Stimulated activated CD4-positive, alpha-beta T cell treated with anti-CD3 and anti-CD28 coated beads, Interleukin-15, amount 100 ng/mL, for 1 hour (primary cell): ENCODE measurements at places on chromosomes 1 and 21.

- no peak for DNase-seq
Measured at GRCh38 chr1:241606544-241606943, 33.6 kb downstream of the CHML start.

DNA sequence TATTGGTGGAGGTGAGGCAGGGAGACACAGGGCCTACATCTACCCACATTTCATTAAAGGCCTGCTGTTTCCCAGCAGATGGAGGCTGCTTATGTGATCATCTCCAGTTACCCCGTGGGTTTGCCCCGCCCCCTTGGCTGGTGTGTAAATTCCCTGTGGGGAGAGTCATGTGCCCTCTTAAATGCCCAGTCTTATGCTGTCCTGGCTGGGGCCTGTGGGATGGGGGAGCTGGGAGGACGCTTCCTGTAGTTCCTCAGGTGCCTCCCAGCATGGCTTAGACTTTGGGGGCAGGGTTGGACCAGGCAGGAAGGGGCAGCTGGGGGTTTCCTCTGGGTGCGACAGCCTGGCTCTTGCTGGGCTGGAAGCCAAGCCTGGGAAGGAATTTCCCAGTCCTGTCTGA, 15.5 kb upstream of the CITED4 start:
- no peak for DNase-seq

DNA sequence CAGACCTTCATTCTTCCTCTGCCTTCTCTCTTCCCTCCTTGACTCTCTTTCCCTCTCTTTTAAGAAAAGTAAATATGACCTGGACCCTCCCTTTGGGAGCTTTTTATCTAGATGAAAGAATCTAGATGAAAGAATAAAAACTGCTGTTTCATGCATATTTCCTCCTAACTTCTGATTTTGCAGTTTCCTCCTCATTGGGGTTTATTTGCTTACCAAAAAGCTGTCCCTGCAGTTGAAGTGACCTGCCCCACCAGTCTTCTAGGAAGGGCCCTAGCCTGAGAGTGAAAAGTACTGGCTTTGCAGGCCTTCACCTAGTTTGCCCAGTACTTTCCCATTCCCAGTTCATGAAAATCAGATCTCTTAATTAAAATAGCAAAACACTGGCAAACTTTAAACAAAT, 28.3 kb upstream of the CACYBP start:
- no peak for DNase-seq

DNA sequence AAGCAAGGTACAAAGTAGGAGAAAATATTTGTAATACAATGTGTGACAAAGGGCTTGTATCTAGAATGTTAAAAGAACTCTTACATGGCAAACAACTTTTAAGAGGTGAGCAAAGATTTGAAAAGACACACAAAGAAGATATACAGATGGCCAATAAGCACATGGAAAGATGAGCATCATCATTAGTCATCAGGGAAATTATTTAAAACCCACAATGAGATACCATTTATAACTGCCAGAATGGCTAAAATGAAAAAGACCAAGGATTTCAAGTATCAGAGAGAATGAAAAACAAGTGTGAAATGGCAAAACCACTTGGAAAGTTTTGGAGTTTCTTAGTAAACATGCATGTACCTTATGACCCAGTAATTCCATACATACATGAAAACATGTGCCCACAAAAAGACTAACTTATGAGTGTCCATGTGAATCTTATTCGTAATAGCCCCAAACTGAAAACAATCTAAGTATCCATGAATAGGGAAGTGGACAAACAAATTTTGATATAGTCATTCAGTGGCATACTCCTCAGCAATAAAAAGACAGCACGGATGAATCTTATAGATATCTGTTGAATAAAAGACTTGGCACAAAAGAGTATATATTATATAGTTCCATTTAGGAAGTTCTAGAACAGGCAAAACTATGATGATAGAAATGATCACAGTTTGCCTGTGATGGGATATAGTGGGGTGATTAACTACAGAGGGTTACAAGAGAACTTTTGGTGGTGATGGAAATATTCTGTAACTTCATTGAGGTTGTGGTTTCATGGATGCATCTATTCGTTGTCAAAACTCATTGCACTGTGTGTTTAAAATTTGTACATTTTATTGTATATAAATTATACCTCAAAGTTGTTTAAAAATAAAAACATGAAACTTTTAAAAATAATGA, 82.0 kb downstream of the DISP1 start:
- DNase-seq, result no peak

GRCh38 chr1:96079581-96079980, 642.0 kb upstream of the PTBP2 start:
- no peak for DNase-seq

- no peak for DNase-seq
Measured at GRCh38 chr1:162671664-162672410, 39.6 kb downstream of the DDR2 start.

- DNase-seq, result no peak
Measured at GRCh38 chr1:168391851-168392681, 111.4 kb downstream of the TBX19 start.

DNA sequence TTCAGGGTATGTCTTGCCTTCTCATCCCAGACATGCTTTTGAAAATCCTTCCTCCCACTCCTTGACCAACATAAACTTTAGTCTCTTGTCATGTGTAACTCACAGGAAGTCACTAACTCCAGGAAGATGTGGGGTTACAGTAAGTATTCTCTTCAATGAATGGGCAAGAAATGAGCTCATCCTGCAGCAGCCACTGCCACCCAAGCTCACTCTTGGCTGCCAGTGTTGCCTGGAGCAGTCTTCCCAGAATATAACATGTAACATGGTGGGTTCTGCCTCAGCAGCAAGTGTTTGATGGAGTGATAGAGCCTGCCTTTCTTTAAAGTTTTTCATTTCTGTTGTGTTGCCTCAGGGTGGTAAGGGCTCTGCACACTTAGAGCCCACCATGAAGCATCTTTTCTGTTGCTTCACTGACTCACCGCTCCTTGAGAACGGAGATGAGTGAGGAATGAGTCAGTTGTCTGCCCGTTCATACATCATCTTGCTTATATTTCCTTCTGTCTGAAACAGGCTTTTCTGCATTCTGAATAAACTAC, 187.0 kb downstream of the TPR start:
- no peak for DNase-seq
